ENCODE measurements at places on chromosomes 1 and 21.

DNA sequence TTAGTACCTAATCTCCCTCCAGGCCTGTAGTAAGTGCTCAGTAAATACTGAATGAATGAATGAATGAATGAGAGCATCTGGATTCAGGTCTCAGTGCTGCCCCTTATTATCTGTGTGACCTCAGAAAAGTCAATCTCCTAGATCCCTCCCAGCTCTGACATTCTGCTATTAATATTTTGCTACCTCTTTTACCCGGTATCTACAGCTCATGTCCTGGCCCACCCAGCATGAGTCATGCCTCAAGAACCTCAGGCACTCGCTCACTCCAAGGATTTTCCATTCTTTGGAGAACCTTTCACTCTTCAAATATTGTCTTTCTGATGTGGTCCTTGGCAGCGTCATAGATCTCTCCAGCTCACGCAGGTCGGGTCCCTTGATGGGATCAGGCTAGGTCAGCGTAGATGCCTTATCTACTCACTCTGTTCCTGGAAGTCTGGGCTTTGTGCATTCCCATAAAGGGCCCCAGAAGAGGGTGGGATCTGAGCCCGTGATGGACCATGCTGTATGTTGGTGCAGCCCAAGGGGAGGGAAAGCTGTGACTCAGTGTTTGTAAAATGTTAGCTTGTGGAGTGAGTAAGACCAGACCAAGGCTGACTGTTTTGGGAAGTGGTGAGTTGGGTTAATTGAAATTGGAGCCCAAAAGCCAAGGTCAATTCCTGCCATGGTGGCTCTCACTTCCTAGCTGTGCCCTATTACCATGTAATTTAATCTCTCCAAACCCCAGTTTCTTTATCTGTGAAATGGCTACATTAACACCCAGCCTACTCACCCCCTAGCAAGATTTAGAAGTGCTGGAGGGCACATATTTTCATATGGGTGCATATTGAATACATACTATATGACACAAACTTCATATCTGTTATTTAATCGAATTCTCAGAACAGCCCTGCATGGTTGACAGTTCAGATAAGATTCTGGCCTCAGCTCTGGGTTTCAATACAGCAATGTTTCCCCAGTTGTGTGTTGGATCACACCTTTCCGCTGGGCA lies 214.1 kb upstream of the USP24 start:
- DNase-seq = no peak

DNA sequence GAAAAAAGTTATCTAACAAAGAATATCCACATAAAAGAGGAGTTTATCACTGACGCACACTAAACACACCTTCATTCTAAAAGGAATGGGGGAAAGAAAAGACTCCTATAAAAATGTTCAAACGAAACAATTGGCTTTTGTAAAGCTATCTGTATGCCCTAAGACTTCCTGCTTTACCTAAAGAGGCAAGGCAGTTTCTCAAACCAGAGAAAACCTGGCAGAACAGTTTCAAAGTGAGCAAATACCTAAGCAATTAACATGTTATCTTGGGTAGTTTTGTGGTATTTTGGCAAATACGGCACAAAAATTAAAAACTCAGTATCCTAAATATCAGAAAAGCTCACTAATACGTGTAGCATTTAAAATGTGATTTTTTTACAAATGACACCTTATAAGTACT lies 1.9 kb downstream of the PUM1 start:
- DNase-seq = no peak

- no peak for DNase-seq
These were observed 11.4 kb upstream of the S100A8 start for GRCh38 chr1:153402226-153402625.

- DNase-seq = peak; percentile 1
These were observed 244.5 kb downstream of the NEGR1 start for GRCh38 chr1:72037745-72038343.

DNA sequence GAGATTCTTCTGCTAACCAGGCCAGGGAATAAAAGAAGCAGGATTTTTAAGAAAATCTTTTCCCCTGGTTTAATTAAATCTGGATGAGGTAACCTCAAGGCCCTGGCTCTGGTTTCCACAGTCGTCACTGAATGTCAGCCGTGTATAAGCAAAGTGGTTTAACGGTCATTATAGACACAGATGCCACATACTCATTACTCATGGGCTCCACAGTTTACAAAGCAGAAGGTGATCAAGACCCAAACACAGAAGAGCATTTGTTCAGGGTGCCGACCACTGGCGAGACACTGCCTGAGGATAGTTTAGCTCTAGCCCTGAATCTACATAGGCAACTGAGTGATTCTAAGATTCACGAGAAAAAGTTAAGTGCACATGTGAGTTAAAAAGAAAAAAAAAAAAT lies 27.8 kb upstream of the RAP1GAP start:
- no peak for DNase-seq

GRCh38 chr1:154501423-154502065 lies 475 bp upstream of the TDRD10 start:
- DNase-seq = peak; percentile 13

GRCh38 chr1:18936814-18937481 lies 19.5 kb downstream of the IFFO2 start:
- no peak for DNase-seq

DNA sequence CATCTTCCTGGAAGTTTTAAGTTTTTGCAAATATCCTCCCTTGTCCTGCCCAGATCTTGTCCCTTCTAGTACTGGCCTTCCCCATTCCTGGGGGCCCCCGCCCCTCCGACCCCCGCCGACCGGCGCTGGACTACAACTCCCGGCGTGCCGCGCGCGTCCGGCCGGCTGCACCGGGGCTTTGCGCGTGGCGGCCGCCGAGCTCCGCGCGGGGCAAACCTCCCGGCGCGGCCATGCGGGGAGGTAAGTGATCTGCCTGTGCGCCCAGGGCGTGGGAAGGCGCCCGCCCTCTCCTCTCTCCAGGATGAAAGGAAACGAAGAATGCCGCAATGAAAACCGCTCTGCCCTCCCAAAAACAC lies 3.2 kb upstream of the SAMD13 start:
- DNase-seq = peak; percentile 49

DNA sequence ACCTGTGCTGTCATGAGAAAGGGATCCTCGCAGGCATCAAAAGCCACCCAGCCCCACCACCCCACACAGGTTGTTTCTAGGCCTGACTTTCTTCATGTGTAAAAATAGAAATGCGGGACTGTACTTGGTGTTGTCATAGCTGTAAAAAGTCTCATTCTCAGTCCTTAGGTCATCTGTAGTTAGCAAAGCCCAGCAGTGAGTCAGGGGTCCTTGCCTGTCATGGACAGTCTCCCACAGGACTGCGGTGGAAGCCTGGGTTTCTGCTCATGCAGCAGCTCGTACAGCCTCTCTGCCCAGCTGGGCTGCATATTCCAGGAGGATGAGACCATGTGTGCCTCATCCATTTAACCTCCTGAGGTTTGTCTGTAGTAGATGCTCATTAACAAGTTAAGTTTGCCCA lies 58.2 kb downstream of the MRPS6 start:
- no peak for DNase-seq

- DNase-seq = no peak
These were observed 73.2 kb upstream of the ADGRL4 start for GRCh38 chr1:79079770-79080169.

- DNase-seq = no peak
These were observed 31.8 kb downstream of the SPSB1 start for GRCh38 chr1:9324246-9325096.

DNA sequence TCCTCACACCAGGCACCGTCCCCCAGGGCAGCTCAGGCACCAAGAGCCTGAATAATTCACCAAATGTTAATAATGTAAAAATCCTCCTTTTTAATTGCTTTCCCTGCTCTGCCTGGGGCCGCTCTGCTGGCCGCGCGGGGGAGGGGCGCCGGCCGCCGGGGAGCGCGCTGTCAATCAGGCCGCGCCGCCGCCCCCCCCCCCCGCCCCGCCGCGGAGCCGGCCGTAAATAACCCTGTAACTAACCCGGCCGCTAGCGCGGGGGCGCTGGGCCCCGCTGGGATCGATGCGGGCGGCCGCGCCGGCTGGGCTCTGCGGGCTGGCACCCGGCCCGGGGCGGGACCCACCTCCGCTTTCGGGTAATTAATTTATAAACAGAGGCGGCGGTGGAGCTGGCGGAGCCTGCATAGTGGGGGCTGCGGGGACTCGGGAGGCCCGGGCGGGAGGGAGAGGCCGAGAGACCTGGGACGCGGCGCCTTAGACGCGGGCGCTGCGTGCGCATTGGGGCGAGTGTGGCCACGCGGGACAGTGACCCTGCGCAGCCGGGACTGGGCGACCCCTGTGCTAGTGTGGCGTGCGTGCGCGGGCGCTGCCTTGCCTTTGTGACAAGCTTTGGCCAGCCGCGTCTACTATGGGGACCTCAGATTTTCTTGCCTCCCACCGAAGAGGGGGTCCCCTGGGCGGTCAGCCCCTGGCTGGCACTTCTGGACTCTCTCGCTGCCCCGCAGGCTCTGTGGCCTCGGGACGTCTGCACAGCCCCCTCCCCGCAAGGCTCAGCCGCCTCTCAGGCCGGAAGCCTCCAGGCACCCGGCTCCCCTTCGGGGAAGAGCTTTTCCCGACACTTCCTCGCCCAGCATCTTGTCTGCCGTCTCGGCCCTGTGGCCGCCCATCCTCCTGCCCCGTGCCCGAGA lies 16.6 kb downstream of the SAMD11 start:
- no peak for DNase-seq

DNA sequence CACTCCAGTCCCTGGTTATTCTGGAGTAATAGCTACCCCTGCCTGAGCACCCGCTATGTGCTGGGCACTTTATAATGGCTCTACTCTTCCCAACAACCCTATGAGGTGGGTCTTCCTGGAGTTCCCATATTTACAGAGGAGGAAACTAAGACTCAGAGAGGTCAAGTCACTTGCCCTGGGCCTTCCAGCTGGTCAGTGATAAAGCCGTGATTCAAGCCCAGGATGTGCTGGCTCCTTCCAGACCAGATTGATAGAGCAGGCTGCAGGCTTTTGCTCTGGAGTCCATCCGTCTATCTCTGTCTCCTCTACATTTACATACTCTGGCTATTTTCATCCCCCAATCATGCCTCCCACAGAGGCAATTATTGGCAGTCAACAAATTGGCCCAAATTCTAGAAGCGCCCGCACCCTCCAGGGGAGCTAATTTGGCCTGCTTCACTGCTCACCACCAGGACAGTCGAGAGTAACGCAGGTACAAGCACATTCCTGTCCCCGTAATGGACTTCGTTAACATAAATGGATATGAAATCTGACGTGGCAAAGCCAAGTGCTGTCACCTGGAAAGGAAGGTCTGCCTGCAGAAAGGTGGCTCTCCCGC lies 39.8 kb upstream of the SELENON start:
- DNase-seq = no peak

DNA sequence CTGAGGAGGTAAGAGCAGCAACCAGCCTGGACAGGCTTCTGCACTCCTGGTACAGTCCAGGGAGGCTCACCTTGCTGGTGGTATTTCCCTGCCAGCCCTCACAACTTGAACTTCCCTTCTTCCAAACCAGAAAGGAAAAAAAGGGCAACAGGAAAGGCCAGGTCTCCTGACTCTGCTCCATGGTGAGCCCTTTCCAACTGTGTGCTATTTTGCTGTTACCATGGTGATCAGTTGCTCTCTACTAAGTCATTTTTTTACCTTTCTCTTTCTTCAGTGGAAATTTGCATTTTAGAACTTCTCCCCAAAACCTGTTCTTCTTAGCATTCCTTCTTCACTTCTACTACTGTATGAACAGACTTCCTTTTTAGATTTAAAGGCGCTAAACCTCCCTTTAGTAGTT lies 164.3 kb downstream of the GRIK1 start:
- DNase-seq = no peak

GRCh38 chr21:45050797-45051489 lies 23.4 kb upstream of the ADARB1 start:
- no peak for DNase-seq

- DNase-seq = no peak
These were observed 4.7 kb downstream of the AMY2B start for GRCh38 chr1:103576065-103576464.

DNA sequence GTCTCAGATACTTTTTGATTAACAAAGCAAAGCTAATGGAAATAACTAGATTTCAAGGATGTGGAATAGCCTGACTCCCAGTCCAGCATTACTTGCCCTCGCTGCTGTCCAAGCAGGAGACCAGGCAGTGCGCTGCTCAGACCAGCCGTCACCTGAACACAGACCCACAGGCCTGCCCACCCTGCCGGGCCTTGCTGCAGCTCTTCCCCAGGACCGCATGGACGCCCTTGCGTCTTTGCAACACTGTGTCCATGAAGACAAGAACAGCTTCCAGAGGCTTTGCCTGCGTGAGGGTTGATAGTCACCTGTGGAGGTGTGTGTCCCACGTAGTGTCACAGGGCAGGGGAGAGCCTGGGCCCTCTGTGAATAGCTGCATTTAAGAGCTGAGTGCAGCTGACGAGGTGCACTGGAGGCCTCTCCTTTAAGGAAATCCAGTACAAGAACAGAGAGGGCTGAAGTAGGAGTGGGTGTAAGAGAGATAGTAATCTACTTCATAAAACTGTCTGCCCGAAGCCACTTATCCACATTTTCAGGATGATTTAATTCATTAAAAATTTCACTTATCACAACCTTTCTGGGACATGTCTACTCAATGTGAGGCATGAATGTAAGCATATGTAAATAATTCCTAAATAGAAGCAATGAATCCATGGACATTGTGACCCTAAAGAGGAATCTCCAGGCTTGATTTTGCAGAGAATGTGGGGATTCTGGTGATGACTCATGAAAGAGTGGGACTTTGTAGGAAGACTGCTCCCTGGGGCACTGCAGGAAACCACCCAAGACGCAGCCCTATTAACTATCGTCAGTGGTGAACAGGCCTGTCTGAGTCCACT lies 176.2 kb upstream of the RAB4A start:
- DNase-seq = no peak

GRCh38 chr1:86757272-86757984 lies 53.1 kb downstream of the SH3GLB1 start:
- no peak for DNase-seq

- no peak for DNase-seq
These were observed 144.9 kb downstream of the CD247 start for GRCh38 chr1:167373398-167373797.

- DNase-seq = no peak
These were observed 63.7 kb upstream of the WNT4 start for GRCh38 chr1:22206551-22207125.

GRCh38 chr1:227753999-227754711 lies 18.9 kb downstream of the SNAP47 start:
- no peak for DNase-seq

- DNase-seq = no peak
These were observed 541.2 kb downstream of the PTPRU start for GRCh38 chr1:29777522-29777921.

GRCh38 chr1:248847181-248847955 lies 9.3 kb downstream of the ZNF672 start:
- DNase-seq = no peak
